ENCODE measurements at places on chromosomes 12 and 14.

GRCh38 chr12:98618952-98619351, 25.5 kb downstream of the SLC25A3 start:
- no peak for DNase-seq

GRCh38 chr12:7327918-7328317, 24.0 kb downstream of the ACSM4 start:
- no peak for DNase-seq

- no peak for DNase-seq
Observed at GRCh38 chr14:94123296-94123695, 6.1 kb downstream of the IFI27L2 start.

DNA sequence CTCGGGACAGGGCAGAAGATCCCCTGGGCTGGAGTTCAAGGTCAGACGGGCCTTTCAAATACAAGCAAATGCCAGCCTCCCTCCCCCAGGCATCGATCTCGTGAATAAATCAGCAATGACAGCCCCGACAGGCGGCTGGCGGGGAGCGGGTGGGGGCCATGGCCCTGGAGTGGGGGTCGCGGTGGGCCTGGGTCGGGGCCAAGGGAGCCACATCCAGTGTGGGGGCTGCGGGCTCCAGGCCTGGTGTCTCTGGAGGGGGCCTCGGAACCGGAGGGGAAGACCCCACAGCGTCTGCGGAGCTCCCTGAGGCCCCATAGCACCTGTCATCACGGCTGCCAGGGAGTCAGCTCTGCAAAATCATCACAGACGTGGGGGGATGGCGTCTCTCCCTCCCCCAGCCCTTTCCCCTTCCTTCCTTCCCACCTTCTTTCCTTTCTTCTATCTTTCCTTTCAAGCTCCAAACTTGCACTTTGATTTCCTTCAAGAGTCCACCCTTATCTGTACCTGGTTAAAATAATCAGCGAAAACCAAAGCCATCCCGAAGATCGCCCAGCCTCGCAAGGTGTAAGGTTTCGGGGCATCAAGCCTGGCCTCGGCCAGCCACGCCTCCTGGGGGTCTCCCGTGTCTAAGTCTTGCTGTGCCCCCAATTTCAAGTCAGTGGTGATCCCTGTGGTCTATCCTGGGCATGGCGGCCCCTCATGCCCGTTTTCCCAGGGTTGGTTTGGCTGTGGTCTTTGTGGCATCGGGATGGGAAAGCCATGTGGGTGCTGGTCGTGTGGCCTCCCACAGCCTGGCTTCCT, 92.1 kb downstream of the NOC4L start:
- DNase-seq, result no peak

- no peak for DNase-seq
Observed at GRCh38 chr12:76080017-76080728, 4.3 kb downstream of the NAP1L1 start.

- no peak for DNase-seq
Observed at GRCh38 chr12:93243382-93243688, 134.4 kb upstream of the NUDT4 start.

DNA sequence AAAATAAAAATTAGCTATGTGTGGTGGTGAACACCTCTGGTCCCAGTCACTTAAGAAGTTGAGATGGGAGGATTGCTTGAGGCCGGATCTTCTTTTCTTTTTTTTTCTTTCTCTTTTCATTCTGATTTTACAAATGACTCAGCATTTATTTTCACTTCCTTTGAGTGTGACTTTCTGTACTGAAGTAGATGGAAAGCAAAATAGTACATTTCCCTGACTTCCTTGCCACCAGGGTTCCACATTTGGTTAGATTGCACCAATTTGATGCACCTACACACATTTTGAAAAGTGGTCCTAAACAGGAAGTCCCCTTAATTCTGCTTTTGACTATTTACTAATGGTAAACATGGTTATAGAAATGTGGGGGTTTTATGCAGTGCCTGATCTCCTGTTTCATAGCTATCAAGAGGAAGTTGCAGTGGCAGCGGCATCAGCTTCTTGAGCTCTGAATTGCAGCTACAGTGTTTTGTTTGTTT, 13.0 kb upstream of the LEMD3 start:
- DNase-seq, result no peak

DNA sequence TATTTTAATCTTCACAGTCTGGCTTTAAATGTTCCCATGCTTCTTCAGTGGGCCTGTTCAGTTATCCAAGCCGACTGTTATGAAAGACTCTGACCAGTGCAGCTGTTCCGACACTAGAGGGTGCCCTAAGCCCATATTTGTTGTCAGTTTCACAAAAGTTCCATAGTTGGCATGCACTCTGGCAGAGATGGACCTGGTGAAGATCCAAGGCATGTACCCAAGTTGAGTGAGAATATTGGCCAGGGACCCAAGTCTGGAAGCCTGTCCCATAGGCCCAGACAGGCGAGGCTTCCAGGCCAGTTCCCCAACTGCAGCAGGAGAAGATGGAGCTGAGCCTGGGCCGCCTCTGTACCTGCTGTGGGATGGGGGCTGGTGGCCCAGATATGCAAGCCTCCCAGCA, 27.4 kb upstream of the GUCY2C start:
- peak; percentile 67 for DNase-seq

- no peak for DNase-seq
Observed at GRCh38 chr14:23173031-23173430, 10.4 kb downstream of the SLC7A8 start.

GRCh38 chr14:39853441-39853840, 421.2 kb upstream of the FBXO33 start:
- DNase-seq, result no peak

- DNase-seq, result no peak
Observed at GRCh38 chr14:92471919-92472318, 41.7 kb upstream of the RIN3 start.

DNA sequence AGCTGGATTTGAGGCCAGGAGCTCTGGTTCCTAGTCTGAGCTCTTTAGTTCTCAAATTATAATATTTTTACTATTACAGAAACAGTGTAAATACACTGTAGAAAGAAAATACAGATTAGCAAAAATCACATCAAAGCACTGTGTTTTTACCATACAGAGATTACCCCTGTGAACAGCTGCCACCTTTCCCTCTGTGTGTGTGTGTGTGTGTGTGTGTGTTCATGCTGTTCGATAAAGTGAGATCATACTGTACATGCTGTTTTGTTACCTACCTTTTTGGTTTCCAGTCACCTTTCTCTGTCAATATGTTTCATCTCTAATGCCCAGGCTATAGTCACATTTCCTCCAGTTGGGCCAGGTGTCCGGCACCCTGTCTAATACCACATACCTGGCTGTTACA, 26.9 kb downstream of the MVK start:
- DNase-seq, result no peak

DNA sequence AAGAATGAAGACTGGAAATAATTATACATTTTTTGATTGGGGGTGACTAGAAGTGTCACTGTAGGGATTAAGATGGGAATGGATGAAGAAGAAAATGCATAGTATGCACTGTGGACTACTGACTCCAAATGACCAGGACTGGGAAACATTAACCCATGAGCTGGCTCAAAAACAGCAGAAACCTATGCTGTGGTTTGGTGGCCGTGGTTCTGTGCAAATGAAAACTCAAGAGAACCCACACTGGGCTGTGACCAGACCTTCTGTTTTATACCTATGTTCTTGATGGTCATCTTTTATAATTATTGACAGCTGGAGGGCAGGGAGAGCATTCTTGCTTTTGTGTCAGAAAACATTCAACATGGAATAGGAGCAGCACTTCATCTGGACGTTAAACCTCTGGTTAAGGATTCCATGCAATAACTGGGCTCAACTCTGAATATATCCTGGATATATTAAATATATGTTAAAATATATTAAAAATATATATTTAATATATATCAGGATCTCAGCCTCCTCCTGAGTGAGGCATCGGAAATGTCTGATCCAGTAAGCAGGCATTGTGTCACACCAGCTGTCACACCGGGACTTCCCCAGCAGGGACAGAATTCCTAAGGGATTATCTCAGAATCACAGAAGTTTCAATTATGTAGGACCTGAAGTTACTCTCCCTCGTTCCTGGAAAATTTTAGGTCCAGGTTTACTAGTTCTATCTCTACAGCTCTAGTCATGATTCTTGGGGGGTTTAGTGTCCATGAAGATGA, 48.5 kb downstream of the BBS10 start:
- no peak for DNase-seq

DNA sequence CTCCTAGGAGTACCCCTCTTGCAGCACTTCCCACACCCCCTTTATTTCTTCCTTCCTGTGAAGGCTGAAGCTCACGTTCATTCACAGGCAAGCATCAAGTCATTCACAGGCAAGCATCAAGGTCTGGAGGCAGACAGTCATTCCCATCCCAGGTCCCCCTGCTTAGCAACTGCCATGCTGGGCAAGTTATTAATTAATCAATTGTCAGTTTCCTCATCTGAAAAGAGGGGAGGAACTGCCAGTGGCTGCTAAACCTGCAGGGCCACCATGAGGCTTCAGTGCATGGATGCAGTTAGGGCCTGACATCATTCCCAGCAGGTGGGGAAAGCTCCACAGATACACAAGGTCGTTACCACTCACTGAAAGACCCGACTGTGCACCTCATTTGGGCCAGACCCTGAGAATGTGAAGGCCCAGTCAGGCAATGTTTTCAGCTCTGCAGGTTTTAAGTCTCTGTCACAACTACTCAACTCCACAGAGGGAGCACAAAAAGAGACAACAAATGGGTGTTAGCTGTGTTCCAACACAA, 85.0 kb upstream of the GPR68 start:
- no peak for DNase-seq

- no peak for DNase-seq
Observed at GRCh38 chr14:71454513-71455332, 477.5 kb upstream of the RGS6 start.

DNA sequence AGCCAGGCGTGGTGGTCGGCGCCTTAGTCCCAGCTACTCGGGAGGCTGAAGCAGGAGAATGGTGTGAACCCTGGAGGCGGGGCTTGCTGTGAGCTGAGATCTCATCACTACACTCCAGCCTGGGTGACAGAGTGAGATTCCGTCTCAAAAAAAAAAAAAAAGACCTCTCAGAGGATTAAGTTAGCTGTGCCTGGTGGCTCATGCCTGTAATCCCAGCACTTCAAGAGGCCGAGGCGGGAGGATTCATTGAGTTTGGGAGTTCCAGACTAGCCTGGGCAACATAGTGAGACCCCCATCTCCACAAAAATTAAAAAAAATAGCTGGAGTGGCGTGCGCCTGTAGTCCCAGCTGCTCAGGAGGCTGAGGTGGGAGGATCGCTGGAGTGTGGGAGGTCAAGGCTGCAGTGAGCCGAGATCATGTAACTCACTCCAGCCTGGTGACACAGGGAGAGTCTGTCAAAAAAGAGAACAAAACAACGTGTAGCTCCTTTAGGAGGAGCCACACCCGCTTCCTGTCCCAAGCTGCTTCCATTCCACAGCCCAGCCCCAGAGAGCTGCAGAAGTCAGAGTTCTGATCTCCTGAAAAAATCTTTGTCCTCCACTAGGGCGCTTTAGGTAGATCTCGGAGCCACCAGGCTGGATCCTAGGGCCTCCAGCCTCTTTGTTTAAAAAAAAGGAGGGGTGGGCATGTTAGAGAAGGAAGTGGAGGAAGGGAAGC, 11.5 kb upstream of the ULK1 start:
- no peak for DNase-seq

GRCh38 chr14:36518031-36518585, 1.9 kb downstream of the NKX2-1 start:
- no peak for DNase-seq

GRCh38 chr14:35365130-35366055, 39.2 kb downstream of the NFKBIA start:
- DNase-seq, result no peak

- no peak for DNase-seq
Observed at GRCh38 chr12:40137252-40137651, 31.4 kb upstream of the SLC2A13 start.

- DNase-seq, result no peak
Observed at GRCh38 chr12:21561158-21561557, 35.1 kb downstream of the SPX start.

GRCh38 chr14:74852922-74853530, 22.9 kb downstream of the PROX2 start:
- DNase-seq, result no peak

- DNase-seq, result no peak
Observed at GRCh38 chr12:127550271-127550670, 716.7 kb upstream of the TMEM132C start.
